ENCODE measurements at places on chromosomes 3 and 15.

- no peaks in the 10 kb centered on the region for H3K4me1 ChIP-seq
- no peak overlapping the region for H3K27ac ChIP-seq
- no peaks in the 10 kb centered on the region for H3K27me3 ChIP-seq
- no peak for DNase-seq
Measured at GRCh38 chr3:462851-463250, 266.3 kb downstream of the CHL1 start.

GRCh38 chr3:30643763-30644462 is 37.5 kb downstream of the TGFBR2 start:
- no peaks in the 10 kb centered on the region for H3K27me3 ChIP-seq
- no peak overlapping the region for H3K4me3 ChIP-seq
- DNase-seq, result no peak

DNA sequence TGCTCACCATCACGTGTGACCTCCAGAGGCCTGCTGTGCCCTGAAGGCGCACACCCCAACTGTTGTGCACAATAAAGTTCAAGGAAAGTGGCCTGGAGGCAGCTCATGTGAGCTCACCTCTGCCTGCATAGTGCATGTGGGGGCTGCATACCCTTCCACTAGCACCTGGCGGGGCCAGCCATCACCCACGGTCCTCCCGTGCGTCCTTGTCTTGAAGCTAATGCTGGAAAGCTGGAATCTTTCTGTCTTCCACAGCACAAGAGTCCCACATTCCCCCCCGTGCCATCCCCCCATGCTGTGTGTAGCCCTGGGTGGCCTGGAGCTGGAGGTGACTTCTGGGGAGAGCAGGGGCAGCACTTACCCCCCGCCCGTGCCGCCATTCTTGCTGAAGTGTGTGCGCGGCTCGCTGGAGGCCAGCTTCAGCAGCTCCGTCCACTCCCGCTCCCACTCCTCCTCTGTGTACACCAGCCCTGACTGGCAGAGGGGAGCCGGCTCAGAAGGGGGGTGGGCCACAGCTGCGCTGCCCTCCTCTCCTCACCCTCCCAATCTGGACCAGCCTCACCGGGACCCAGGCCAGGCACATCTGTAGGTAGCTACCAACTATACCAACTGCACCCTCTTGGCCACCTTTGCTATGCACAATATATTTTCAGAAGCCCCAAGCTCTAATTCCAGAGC is 199.5 kb downstream of the KLF13 start:
- H3K36me3 ChIP-seq, result no peaks in the 10 kb centered on the region
- H3K27ac ChIP-seq, result no peak overlapping the region
- no peak for DNase-seq
- H3K4me3 ChIP-seq, result no peak overlapping the region

DNA sequence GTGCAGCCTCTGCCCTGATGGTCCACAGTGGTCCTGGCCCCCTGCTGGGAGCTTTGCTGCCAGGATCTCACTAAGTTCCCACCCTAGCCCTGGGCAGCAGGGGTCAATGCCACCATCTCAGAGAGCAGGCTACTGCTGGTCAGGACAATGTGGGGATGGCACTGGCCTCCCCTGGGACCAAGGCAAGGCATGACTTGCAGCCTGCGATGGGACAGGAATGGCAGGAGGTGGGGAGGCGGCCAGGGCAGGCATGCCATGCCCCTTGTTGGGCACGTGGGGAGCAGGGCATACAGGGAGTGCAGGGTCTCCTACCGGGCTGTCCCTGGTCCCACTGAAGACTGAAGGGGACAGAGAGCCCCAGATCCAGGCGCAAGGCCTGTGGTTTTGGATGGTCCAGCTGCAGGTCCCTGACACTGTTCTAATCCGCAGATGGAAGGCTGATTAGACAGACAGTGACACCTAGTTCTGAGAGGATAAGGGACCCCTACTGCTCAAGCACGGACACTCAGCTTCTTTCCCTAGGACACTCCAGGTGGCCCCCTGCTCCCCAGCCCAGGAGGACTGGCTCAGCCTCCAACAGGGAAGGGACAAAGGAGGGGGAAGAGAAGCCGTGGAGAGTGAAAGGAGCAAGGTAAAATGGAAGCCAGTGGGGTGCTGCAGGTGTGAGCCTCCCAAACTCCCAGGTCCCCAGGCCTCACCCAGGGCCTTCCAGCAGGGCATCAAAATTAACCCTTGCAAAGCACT is 69.2 kb upstream of the RPL32 start:
- no peaks in the 10 kb centered on the region for H3K27me3 ChIP-seq
- H3K4me3 ChIP-seq, result no peak overlapping the region
- H3K27ac ChIP-seq, result no peak overlapping the region
- H3K36me3 ChIP-seq, result peaks cover 11% of the 10 kb centered on the region
- H3K4me1 ChIP-seq, result no peaks in the 10 kb centered on the region
- no peak for DNase-seq

DNA sequence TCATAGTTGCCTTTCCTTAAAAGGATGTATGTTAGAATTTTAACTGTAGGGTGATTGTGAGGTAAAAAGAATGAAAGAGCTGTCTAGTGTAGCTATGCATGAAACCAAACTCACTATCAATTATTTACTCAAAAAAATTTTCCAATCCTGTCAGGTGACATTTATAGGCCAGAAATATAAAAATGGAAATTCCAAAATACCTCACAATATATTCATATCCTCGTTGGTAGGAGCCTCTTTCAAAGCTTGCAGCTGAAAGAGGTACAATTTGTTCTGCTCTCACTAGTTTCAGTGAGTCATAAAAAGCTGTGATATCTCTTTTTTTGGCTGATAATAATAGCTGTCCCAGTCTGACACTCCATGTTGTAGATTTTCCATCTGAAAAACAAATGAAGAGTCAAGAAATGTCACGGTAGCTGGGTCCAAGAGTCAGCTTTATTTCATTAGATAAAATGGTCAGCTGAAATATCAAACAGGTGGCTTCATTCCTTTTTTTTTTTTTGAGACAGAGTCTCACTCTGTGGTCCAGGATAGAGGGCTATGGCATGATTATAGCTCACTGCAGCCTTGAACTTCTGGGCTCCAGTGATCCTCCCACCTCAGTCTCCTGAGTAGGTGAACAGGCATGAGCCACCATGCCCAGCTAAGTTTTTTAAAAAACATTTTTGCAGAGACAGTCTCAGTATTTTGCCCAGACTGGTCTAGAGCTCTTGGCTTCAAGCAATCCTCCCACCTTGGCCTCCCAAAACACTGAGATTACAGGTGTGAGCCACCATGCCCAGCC is 50.8 kb upstream of the XRN1 start:
- no peak for DNase-seq
- no peaks in the 10 kb centered on the region for H3K4me1 ChIP-seq
- H3K36me3 ChIP-seq, result no peaks in the 10 kb centered on the region
- H3K27ac ChIP-seq, result no peak overlapping the region
- H3K4me3 ChIP-seq, result no peak overlapping the region
- no peaks in the 10 kb centered on the region for H3K27me3 ChIP-seq

GRCh38 chr3:73134034-73134433 is 72.6 kb downstream of the EBLN2 start:
- no peak overlapping the region for H3K27ac ChIP-seq
- no peak for DNase-seq
- H3K4me1 ChIP-seq, result no peaks in the 10 kb centered on the region

GRCh38 chr3:110327870-110328269 is 743.7 kb upstream of the NECTIN3 start:
- H3K27me3 ChIP-seq, result no peaks in the 10 kb centered on the region
- H3K27ac ChIP-seq, result no peak overlapping the region
- H3K4me1 ChIP-seq, result no peaks in the 10 kb centered on the region
- no peak for DNase-seq
- H3K36me3 ChIP-seq, result no peaks in the 10 kb centered on the region
- H3K4me3 ChIP-seq, result no peak overlapping the region

DNA sequence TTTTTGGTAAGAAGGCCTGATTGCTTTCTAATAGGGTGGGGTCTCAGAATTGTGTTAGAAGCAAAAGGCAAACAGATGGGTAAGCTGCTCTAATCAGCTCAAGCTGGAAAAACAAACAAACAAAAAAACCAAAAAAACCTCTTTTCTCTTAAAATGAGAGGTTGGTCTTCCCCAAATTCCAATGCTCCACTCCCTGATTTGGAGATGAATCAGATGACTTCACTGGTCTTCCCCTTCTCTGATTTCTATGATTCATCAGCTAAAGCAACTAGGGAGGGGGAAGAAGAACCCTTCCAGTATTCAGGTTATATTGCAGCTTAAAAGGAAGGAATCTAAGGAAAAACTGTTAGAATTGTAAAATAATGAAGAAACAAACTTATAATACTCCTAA is 9.6 kb upstream of the ANXA2 start:
- no peak for DNase-seq
- no peak overlapping the region for H3K27ac ChIP-seq
- no peaks in the 10 kb centered on the region for H3K27me3 ChIP-seq
- H3K4me3 ChIP-seq, result no peak overlapping the region
- no peaks in the 10 kb centered on the region for H3K36me3 ChIP-seq

DNA sequence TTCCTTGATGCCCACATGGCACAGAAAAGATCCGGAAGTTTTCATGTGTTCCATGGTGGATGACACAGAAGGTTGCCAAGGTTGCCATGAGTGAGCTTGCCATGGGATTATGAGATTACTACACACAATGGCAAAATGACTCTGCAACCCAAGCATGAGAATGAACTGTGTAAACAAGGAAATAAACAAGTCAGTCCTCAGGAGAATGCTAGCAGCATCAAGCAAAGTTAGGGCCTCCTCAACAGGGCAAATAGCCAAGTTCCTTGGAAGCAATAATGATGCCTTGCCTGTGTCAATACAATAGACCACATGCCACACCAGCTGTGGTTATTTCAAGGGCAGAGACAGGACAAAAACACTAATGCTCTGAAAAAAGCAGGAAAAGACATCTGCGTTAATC is 41.8 kb downstream of the AQR start:
- no peaks in the 10 kb centered on the region for H3K4me1 ChIP-seq
- H3K4me3 ChIP-seq, result no peak overlapping the region
- peaks cover 4% of the 10 kb centered on the region for H3K36me3 ChIP-seq
- H3K27me3 ChIP-seq, result no peaks in the 10 kb centered on the region
- H3K27ac ChIP-seq, result no peak overlapping the region

Data from iPS DF 6.9 (cell line).